ENCODE measurements at places on chromosomes 1 and 21. TPM values are rescaled to one million over a fixed set of nuclear protein-coding genes. Genes with fewer than 3 reads are reported as not detected.

DNA sequence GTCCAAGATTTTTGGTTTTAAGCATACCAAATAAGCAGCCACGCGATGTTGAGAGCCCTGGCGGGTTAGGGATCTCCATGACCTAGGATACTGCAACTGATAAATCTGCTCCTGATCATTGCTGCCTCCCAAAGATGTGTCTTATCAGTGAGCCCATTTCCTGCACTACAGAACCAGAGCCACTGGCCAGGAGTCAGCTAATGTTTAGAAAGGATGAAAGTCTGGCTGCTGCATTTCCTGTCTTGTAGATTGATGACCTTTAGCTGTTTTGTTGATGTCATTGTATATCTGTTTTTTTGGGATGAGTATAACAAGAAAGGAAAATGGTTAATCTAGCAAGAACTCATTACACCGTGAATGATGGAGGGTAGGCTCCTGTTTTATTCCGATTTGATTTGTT lies 74.5 kb downstream of the C1orf21 start:
- H3K27me3 ChIP-seq, result no peaks in the 10 kb centered on the region
- H3K36me3 ChIP-seq, result no peaks in the 10 kb centered on the region
- H3K4me1 ChIP-seq, result peaks cover 54% of the 10 kb centered on the region
- no peak for DNase-seq
- H3K27ac ChIP-seq, result no peak overlapping the region

Gene NCMAP
- total RNA-seq, result 0.41 TPM

DNA sequence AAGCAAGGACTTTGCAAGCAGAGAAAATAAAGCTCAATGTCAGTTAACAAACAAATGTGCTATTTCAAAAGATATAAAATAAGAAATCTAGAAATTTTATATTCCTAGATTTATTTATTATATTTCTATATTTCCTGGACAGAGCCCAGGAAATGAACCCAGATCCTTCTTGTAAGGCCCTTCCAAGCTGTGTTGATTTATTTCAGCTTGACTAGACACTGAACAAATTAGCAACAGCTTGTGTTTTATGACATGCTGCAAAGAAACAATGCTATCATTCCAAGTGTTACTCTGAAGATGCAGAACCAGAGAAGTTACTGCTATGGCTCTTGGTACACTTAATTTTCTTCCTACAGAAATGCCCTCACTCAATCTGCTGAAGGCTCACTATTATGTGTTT lies 6.2 kb downstream of the TGFBR3 start:
- no peak for DNase-seq
- H3K36me3 ChIP-seq, result no peaks in the 10 kb centered on the region
- peaks cover 5% of the 10 kb centered on the region for H3K4me1 ChIP-seq
- H3K27me3 ChIP-seq, result peaks cover 15% of the 10 kb centered on the region

Gene TATDN3
- total RNA-seq, result 19.3 TPM

Gene FCMR
- 0.37 TPM for total RNA-seq

DNA sequence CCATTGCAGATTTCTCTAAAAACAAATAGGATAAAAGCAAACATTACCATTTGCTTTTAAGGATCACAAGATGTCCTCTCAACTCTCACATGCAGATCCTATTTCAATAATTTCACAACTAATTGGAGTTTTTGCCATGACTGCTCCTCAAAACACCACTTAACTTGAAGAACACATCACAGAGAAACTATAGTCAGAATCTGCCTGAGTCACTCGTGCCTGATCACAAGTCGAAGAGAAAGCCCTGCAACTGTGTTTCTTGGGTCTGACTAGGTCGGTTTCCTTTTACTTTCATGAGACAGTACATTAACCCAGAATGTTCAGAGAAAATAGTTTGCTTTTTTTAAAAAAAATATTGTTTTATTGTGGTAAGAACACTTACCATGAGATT lies 46.3 kb upstream of the SMYD2 start:
- no peaks in the 10 kb centered on the region for H3K4me1 ChIP-seq
- no peaks in the 10 kb centered on the region for H3K36me3 ChIP-seq
- DNase-seq, result no peak
- H3K27ac ChIP-seq, result no peak overlapping the region
